ENCODE measurements at places on chromosomes 13 and 19.

- no peak for DNase-seq
Observed at GRCh38 chr19:23882493-23882892, 32.2 kb upstream of the ZNF726 start.

DNA sequence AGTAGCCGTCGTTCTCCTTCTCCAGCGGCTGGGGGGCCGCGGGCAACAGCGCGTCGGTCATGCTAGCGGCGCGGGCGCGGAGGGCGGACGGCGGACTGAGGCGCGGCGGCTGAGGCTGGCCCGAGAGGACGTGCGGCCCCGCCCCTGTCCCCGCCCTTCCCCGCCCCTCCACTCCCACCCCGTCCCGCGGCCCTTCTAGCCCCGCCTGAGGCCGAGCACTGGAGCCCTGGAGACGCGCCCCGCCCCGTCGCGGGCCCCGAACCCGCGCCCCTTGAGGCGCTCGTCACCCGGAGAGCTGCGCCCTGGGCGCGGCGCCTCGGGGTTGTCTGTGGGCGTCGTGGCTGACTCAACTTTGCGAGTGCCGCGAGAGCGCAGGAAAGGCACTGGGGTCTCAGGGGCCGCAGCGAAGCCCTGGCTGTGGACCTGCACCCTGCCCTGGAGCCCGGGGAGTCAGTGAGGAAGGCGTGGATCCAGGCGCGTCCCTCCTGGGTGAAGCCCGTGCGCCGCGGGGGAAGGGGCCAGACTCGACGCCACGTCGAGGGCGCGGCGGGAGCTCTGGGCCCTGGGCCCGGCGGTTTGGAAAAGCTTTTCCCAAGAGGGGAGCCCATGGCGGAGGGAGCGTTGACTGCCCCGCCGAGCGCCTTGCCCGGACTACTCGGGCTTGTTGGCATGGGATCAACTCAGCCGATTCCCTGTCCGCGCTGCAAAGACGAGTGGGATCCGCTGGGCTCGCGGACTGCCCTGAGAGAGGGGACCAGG is at the start of gene RHPN2:
RHPN2 (minus strand) TSS at position 97 of the 759 bp plus-strand sequence; CDS start at position 61, 36 bp downstream.
- DNase-seq = peak; percentile 66

DNA sequence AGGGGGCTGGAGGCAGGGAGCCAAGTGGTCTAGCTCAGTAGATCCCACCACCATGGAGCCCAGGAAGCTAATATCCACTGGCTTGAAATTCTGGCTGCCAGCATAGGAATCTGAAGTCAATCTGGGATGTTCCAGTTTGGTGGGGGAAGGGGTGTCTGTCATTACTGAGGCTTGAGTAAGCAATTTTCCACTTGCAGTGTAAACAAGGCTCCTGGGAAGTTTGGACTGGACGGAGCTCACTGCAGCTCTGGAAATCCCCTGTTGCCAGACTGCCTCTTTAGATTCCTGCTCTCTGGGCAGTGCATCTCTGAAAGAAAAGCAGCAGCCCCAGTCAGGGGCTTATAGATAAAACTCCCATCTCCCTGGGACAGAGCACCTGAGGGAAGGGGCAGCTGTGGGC is 349.2 kb upstream of the KLHL1 start:
- DNase-seq = no peak

DNA sequence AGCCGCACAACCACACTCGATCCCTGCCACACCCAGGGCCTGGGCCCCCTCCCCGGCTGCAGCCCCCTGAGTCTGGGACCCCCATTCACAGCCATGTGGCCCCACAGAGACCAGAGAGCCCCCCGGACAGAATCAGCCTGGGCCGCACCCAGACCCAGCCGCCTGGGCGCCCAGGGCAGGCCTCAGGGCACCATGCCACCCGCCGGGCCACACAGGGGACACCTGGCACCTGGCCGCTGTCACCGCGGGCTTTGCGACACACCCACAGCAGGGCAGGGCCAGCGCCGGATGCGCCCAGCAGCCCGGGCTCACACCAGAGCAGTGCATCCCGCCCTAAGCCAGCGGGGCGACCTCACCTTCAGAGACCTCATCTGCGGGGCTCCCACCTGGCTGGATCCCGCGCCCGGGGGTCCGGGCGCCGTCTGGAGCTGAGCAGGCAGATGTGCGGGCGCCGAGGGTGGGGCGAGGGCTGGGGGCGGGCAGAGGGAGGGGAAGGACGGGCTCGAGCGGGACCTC is 443 bp downstream of the TBXA2R start:
- no peak for DNase-seq

- DNase-seq = peak; percentile 96
Observed at GRCh38 chr13:44331912-44332851, 41.4 kb upstream of the SERP2 start.

GRCh38 chr19:30888937-30889336 is 460.3 kb downstream of the TSHZ3 start:
- DNase-seq = no peak

DNA sequence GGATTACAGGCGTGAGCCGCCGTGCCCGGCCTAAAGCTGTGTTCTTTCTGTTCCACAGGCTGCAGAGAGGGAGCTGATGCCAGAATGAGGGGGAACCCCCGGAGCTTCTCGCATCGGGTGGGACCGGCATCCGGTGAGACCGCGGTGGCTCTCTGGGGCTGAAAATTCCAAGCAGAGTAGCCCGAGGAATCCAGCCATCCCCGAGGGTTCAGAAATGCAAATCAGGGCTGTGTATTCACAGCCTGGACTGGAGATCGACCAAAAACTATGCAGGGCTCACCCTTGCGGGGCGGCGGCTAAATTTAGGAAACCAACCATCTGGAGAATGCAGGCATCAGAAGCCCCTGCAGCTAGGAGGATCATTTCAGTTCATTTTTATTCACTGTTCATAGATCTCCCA is 99.2 kb downstream of the GNG7 start:
- DNase-seq = peak; percentile 30

DNA sequence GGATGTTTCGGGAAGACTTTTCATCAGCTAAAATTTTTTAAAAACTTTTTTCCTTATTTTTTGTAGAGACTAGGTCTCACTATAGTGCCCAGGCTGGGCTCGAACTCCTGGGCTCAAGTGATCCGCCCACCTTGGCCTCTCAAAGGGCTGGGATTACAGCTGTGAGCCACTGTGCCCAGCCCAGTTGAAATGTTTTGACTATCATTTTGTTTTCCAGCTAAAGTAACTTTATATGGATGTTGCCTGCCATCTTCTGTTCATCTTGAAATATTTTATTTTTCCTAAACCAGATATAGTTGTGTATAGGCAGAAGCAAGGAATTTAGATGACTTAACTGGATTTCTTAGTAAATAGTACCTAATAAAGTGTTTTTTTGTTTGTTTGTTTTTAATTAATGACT is 7.0 kb downstream of the CAB39L start:
- DNase-seq = peak; percentile 82

DNA sequence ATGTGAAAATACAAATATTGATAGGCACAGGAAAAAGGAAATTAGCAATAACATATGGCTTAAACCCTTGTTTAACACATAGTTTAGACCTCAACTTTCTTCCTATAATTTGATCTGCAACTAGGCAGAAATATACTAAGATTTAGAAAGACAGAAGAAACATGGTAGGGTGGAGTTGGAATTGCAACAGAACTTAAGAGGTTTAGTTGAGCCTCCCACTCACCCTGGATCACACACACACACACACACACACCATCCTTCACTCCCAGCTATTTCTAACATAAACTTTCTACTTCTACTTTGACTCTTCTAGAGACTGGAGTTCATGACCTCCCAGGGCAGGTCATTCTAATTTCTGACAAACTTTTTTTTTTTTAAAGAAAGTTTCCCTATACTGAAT is 47.4 kb downstream of the FLT3 start:
- no peak for DNase-seq

- no peak for DNase-seq
Observed at GRCh38 chr13:73230716-73231115, 171.9 kb downstream of the KLF5 start.

GRCh38 chr19:42628411-42629140 is 33.9 kb upstream of the CEACAM8 start:
- DNase-seq = no peak

DNA sequence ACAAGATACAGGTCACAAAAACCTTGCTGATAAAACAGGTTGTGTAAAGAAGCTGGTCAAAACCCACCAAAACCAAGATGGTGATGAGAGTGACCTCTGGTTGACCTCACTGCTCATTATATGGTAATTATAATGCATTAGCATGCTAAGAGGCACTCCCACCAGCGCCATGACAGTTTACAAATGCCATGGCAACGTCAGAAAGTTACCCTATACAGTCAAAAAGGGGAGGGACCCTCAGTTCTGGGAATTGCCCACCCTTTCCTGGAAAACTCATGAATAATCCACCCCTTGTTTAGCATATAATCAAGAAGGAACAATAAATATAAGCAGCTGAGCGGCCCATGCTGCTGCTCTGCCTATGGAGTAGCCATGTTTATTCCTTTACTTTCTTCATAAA is 434.1 kb downstream of the ZNF536 start:
- DNase-seq = no peak

DNA sequence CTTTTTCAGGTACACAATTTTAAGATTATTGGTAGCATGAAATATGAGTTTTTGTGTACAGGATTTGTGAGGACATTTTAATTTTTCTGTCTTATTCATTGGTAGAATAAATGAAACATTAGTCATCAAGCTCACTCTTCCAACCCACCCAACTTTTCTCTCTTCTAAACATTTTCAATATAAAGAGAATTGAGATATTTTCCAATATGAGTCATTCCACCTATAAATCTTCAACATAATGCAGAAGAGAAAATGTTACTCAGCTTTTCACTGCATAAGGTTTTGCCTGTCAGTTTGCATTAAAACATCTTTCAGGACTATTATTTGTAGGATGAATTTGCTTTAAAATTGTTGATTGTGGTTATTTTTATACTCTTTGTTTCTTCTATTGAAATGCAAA is 330.7 kb downstream of the PCDH20 start:
- DNase-seq = peak; percentile 26

DNA sequence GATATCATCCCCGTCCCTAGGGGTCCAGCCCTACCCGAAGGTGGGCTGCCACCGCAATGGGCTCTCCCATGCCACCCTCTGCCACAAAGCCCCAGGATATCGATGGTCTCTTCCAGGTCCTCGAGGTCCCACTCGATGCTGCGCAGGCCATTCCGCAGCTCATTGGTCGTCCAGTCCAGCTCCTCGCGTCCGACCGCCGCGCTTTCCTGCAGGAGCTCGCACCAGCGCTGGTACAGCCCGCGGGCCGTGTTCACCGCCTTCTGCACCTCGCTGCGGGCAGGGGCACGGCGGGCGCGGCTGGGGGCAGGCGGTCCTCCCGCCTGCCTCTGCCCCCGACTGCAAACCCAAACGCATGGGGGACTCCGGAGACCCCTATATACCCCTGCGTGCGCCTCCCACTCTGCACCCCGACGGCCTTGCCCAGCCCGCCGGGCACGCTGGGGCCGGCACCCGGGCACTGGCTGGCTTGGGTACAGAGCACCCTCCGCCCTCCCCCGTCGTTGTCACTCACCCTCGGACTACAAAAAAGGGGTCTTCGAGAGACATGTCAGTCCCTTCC is 468 bp downstream of the STX10 start:
- peak; percentile 58 for DNase-seq

- peak; percentile 94 for DNase-seq
Observed at GRCh38 chr13:20616059-20616797, 49.3 kb downstream of the IFT88 start.

- no peak for DNase-seq
Observed at GRCh38 chr19:57008432-57008831, 111.4 kb upstream of the USP29 start.

DNA sequence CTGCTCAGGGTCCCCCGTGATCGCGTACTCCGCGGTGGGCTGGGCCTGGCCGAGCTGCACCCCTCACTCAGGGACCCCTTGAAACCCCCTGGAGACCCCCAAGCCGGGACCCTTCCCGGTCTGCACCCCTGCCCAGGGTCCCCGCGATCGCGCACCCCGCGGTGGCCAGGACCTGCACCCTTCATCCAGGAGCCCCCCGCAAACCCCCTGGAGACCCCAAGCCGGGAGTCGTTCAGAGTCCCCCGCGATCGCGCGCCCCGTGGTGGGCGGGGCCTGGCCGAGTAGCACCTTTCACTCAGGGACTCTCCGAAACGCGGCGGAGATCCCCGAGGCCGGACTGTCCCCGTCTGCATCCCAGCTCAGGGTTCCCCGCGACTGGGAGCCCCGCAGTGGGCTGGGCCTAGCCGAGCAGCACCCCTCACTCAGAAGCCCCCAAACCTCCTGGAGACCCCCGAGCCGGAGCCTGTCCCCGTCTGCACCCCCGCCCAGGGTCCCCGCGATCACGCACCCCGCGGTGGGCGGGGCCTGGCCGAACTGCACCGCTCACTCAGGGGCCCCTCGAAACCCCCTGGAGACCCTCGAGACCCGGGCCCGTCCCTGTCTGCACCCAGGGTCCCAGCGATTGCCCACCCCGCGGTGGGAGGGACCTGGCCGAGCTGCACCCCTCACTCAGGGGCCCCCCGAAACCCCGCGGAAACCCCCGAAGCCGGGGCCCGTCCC is 748 bp downstream of the LMNB2 start:
- DNase-seq = no peak

DNA sequence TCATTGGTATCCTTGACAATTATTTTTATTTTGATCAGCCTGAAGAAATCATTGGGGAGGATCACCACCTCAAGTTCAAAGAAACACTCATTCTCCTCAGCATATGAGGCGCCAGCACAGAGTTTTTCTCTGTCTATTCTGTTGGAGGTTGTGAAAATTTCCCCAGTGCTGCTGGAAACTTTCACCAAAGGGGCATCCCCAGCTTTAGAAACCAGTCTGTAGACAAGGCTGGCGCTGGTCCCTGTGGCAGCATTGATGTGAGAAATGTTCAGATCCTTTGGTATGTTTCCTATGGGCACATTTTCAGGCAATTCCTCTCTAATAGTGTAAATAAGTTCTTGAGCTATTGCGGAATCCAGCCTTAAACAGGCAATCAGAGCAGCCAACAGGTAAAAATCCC is 2.1 kb downstream of the PCDH9 start:
- DNase-seq = no peak

DNA sequence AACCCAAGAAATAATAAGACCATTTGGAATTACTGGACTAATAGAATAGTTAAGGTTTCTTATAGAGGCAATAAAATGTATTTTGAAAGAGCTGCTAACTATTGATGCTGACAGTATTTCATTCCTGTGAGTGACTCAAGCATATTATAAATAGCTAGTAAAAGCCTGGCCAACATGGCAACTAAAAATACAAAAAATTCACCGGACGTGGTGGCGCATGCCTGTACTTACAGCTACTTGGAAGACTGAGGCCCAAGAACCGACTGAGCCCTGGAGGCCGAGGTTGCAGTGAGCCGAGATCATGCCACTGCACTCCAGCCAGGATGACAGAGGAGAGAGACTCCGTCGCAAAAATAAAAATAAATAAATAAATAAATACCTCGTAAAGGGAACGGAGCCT is 5.4 kb upstream of the ICAM3 start:
- peak; percentile 10 for DNase-seq

DNA sequence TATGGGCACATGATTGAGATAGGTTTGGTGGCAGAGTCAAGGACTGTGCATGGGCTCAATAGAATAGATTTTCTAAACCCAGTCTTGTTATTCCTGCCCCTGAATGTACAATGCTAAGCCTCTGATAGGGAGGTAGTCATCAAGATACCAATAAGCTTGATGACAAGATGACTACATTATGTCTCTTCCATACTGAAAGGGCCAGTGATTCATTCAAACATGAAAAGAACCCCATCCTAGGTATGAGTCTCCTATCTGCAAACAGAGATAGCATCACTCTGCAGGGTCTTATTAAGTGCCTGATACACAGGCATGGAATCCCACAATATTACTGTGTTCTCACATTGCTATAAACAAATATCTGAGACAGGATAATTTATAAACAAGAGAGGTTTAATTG is 40.3 kb upstream of the UFM1 start:
- no peak for DNase-seq

GRCh38 chr19:990746-991145 is 6.6 kb downstream of the WDR18 start:
- DNase-seq = no peak

- DNase-seq = no peak
Observed at GRCh38 chr19:58393725-58394033, 1.8 kb upstream of the RNF225 start.
